ENCODE measurements at places on chromosomes 5 and 9.
A peak's percentile ranks its signal among the peaks of the same experiment; 100 is the strongest.

GRCh38 chr5:6228257-6229250 lies 149.8 kb downstream of the MED10 start:
- no peak for DNase-seq

GRCh38 chr5:113212244-113212920 lies 222.4 kb downstream of the TSSK1B start:
- no peak for DNase-seq

DNA sequence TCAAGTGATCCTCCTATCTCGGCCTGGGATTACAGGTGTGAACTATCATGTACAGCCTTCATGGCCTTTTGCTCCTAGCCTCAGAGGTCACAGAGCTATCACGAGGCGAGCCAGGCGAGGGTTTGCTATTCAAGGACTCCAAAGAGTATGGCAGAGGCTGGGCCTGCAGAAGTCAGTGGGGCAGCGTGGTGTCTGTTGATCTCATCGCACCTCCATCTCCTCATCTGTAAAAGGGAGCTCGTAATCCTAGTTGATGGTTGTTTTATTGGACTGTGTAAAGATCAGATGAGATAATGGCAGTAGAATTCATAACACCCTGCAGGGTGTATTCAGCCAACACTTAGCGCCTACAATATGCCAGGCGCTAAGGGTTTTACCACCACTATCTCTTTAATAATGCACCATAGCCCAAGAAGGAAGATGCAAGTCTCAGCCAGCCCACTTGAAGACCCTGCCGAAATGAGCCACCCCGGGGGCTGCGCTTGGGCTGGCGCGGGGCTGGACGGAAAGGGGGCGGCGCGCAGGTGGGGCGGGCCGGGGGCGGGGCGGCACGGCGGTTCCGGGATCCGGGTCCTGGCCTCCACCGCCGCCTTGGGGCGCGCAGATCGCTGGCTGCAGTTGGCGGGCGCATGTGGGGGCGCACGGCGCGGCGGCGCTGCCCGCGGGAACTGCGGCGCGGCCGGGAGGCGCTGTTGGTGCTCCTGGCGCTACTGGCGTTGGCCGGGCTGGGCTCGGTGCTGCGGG lies at the start of gene GALNT12:
Gene GALNT12 (plus strand): TSS at position 601 of the 744 bp plus-strand sequence. CDS start 29 bp downstream, at position 630.
- DNase-seq, result peak; percentile 65

DNA sequence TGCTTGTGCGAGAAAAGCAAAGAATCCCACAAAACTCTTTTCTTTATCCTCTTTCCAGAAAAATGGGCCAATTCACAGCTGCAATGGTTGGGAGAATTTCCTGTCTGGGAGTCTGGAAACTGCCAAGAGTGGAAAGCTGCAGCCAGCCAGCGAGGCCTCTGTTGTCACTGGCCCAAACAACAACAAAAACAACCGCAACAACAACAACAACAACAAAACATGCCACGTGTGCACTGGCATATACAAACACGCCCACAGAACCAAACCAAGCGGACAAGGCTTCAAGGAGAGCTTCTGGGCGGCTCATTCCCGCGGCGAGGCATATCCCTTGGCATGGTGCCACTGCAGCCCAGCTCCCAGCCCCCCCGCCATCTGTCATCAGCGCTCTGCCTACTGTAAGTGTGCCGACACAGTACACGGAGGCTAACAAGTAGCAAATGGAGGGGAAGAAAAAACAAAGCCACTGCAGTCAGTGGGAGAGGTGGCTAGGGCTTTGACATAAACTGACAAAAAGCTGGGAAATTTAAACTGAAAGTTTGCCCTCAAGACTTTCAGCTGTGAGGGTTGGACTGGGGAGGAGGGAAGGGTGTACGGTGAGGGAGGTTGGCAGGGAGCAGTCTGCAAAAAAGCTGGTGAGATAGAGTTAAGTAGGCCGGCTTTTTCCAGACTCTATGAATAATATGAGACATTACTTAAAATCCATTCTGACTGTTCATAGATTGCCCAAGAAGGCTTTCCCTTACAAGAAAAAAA lies 165.0 kb upstream of the ZNF462 start:
- no peak for DNase-seq

GRCh38 chr5:57698802-57699201 lies 216.2 kb upstream of the ACTBL2 start:
- DNase-seq, result no peak

GRCh38 chr9:11722957-11723356 lies 970.2 kb upstream of the TYRP1 start:
- DNase-seq, result no peak

DNA sequence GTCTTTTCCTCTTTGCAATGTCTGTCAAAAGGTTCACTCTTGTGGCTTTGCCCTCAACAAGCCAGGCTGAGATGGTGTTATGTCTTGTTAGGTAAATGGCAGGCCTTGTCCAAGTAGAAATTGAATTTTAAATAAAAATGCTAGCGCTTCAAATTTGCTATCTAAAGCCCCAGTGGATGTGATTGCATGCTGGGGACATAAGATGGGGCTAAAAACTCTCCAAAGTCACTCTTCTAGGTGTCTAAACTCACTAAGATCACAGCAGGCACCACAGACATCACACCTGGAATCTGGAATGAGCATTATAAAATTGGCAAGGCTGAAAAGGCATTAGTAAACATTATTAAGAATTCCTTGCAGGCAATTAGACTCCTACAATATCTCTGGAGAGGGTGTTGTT lies 262.7 kb upstream of the CLINT1 start:
- DNase-seq, result no peak

DNA sequence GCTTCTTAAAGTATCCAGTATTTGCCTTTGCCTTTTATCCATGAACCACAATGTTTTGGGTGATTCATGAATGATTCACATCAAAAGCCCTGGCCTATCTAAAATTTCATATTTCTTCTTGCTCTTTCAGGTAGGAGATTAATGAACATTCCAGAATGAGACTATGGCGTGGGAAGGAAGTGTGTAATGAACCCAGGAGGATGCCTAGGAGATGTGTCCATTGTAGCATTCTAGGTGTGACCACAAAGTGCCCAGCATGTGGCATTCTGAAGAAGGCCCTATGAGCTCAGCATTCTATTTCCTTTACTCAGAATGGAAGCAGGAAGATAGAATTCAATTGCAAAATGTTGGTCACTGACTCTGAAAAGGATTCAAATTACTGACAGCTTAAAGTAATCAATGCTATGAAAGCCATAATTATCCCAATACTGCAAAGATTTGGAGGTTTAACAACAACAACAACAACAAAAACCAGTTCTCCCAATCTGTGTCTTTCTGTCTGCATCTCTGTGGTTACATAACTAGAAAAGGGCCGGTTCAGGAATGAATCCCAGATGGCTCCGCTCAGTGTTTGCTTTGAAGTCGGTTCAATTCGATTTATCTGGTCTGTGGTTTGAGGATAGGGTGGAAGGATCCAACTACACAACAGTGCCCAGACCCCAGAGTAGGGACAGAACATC lies 126.7 kb downstream of the FOXD1 start:
- no peak for DNase-seq

GRCh38 chr5:140399979-140400729 lies 1.5 kb upstream of the ANKHD1 start:
- peak; percentile 57 for DNase-seq

- DNase-seq, result peak; percentile 2
Measured at GRCh38 chr9:121774715-121775613, 123.5 kb downstream of the DAB2IP start.

DNA sequence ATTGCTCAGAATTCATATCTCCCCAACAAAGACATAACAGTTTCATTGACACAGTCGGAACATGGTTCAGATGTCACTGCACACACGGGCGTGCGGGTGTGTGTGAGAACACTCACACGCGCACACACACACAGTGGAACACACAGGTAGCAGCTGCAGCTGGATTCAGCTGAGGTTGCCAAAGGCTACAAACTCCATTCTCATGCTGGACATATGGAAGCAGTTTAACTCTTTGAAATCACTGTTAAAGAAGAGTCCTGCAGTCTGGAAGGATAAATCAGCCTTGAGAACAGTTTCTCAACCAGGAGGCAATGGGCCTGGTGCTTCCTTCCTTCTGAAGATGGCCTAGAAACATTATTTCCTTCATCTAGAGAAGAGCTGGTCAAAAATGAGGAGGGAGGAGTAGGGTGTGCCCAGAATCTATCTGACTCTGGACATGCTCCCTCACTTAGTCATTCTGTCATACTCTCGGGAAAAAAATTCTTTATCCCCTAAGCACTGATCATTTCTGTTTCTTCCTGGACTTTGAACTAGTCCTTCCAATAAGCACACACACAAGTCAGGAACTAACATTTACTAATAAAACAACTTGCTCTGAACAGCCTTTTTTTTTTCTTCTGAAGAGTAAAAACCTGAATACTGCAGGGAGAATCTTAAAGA lies 160.6 kb downstream of the ZDHHC21 start:
- no peak for DNase-seq

- no peak for DNase-seq
Measured at GRCh38 chr5:32710550-32711361, at the start of gene NPR3. TSS of gene NPR3 (plus strand) at chr5:32711321. CDS start at chr5:32711777, 456 bp downstream.

- no peak for DNase-seq
Measured at GRCh38 chr5:73565969-73566547, 515 bp downstream of the UTP15 start.

GRCh38 chr9:132472599-132472998 lies 62.6 kb downstream of the CFAP77 start:
- no peak for DNase-seq

All from activated naive CD4-positive, alpha-beta T cell treated with anti-CD3 and anti-CD28 coated beads, Interleukin-2, amount 50 U/mL, for 16 hours (primary cell).